OCI-M1 (cell line): ENCODE measurements at places on chromosomes 3 and 15.

- DNase-seq, result no peak
These were observed 8.6 kb upstream of the NR2F2 start for GRCh38 chr15:96321639-96322535.

DNA sequence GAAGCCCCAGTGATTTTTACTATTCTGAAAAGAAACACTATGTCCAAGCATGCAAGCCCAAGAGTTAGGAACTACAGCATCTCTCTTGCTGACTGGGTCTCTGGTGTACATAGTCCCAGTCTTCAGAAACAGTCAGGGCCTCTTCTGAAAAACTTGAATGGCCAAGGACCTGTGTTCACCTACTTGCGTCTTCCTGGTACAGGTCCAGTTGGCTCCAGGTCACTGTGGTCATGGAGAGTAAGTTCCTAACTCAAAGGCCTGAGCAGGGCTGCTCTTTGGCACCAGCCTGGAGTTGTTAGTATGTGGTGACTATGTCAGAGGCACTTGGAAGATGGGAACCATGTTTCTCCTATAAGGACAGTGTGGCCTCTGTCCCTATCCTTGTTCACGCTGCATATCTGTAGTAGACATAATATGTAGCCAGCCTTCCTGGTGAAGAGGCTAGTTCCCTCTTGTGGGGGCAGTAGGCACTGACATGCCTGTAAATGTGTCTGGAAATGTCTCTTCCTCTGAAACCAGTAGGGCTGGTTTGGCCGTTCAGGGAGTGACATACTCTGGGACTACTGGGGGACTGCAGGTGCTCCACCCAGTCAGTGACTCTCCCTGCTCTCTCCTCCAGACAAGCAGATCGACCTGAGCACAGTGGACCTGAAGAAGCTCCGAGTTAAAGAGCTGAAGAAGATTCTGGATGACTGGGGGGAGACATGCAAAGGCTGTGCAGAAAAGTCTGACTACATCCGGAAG is 2.6 kb upstream of the RBM15B start:
- peak; percentile 15 for DNase-seq

- no peak for DNase-seq
These were observed 48.4 kb downstream of the CHAC1 start for GRCh38 chr15:41001524-41002214.

GRCh38 chr3:34017757-34018156 is 219.3 kb downstream of the PDCD6IP start:
- DNase-seq, result no peak

DNA sequence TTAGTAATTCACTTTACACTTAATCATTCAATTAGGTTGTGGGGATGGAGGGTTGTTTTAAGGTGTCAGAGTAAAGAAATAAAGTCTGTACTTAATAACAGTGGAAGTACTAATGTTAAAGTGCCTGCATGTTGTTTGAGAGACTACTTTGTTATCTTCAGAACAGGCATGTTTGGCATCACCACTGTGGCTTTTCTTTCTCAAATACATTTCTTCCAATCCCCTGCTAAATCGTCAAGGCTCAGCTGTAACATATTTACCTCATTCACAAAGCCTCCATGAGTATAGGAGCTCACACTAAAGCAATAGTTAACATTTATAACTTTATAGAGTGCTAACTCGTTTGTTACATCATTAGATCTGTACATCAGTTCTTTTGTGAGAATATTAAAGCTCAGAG is 2.6 kb downstream of the TIMMDC1 start:
- DNase-seq, result peak; percentile 31

GRCh38 chr3:38108649-38109579 is 28.0 kb downstream of the ACAA1 start:
- DNase-seq, result peak; percentile 82

GRCh38 chr3:132416807-132417694 is at the start of gene DNAJC13:
Gene DNAJC13 (plus strand): TSS chr3:132417502. CDS start chr3:132434551, 17,049 bp downstream.
- DNase-seq, result peak; percentile 96

- DNase-seq, result no peak
These were observed 276.7 kb upstream of the RARB start for GRCh38 chr3:25151281-25151902.

GRCh38 chr3:66441129-66441528 is 59.7 kb downstream of the LRIG1 start:
- no peak for DNase-seq

DNA sequence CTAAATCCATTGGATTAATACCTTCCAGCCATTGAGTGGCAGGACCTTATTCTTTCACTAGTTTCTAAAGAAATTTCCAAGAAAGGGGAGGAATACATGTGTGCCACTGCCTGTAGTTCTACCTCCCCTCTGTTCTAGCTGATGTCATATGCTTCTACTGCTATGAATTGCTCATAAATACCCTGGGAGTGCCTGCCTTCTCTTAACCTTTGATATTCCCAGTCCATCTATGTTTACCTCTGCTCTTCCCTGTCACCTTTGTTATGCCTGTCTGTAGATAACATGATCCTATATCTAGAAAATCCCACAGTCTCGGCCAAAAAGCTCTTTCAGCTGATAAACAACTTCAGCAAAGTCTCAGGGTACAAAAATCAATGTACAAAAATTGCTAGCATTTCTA is 486.9 kb upstream of the ARRDC4 start:
- no peak for DNase-seq

DNA sequence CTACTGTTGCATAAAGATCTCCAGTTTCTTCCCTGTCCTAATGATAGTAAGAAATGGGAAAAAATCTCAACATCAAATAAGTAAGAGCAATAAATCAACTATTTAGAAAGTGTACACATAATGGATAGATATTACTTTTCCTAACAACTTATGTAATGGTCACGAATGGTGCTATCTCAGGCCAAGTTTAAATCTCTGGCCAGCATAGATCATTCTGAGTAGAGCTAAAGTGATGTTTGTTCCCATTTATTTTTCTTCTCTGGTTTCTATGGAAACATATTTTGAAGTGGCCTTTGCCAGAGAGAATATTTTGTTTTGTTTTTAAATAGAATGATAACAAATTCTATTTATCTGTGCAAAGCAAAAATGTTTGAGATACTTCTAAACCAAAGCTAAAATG is 249.7 kb upstream of the TTC14 start:
- DNase-seq, result no peak

DNA sequence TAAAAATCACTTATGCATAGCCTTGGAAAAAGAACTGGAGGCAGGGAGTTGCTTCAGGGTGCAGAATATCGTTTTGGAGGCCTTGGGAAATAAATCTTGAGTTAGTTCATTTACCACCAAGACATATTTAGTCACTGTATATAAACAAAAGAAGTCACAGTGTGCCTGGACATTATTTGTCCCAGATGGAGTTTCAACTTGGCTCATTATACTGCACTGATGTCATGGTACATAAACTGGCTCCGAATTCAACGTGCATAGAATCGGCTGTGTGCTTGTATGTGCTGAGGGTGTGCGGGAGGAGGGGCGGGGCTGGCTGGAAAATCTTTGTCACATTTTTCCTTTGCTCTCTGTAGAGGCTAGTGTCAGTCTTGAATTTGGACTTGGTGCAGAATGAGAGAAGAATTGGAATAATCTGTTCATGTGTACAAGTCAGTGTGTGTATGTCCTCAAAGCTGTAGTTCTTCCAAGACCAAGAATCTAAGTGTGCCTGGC is 86.6 kb downstream of the FNDC3B start:
- no peak for DNase-seq

DNA sequence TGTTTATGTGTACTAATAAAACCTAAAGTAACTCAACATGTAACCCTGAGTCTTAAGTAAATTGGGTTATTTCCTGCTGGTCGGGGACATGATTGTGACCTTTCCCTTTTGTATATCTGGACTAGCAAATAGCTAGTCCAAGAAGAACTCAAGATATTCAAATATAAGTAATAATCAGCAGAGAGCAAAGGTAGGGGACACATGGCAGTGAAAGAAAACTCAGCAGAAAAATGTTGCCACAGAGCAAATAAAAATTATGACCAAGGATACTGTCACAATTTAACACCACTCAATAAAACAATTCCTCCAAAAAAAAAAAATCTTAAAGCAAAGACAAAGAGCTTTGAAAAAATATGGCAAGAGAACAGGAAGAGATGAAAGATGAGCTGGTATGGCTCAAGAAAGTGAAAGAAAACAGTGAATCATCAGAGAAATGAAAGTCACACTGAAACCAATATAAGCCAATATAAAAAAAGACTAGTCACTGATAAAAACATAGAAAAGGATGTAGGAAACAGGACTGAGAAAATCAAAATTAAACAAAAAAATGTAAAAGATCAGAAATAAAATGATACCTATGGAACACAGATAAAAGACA is 43.4 kb downstream of the HLTF start:
- peak; percentile 40 for DNase-seq

DNA sequence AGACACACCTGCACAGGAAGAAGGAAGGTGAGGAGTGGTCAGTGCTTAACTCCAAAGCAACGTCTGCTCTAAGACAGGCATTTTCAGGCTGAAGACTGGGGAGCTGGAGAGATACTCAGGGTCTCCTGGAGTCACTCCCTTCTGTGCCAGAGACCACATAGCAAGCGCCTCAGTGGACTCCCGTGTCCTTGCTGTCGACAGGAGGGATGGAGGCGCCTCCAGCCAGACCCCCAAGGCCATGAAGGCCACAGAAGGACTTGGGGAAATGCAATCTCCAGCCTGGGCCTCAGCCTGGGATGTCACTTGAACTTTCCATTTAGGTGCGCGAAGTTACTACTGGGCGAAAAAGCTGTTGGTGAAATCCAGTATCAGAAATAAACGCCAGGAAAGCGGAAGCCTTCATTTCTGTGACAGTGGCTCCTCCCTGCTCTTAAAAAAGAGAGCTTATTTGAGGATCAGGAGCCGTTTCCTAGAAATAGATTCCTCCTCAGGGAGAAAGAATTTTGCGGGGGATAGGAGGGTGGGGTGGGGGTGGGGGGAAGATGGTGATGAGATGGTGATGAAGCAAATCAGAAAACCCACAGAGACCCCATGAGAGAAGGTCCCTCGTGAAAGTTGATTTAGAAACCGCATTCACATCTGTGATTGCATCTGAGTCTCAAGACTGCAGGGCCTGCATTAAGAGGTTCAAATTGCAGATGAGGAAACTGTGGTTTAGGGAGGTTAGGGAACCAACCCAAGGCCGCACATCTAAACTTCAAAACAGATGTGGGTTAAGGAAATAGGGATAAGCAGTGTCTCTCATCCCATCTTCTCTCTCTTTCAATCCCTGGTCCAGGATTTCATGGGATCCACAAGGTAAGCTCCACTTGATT is 78.8 kb downstream of the ATP2B2 start:
- peak; percentile 47 for DNase-seq

- no peak for DNase-seq
These were observed 420.5 kb upstream of the NAALADL2 start for GRCh38 chr3:174438501-174439145.

DNA sequence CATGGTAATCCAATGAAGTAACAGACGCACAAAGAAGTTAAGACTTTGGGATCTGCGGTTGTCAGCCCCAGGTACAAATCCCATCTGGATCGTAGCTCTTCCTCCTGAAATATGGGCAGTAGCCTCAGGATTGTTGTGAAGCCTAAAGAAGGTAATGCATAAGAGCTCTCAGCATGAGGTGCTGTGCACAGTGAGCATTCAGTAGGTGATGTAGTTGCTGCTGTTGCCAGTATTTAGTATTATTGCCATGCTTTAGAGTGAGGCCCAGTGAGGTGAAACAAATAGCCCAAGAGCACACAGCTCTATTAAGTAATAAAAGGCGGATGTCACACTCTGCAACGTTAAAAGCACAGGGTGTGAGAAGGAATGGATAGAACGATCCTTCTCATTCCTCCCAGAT is 225.7 kb downstream of the GABRG3 start:
- no peak for DNase-seq

- DNase-seq, result no peak
These were observed 1114.0 kb upstream of the GBE1 start for GRCh38 chr3:82875401-82875800.

- no peak for DNase-seq
These were observed 963.4 kb downstream of the MCTP2 start for GRCh38 chr15:95194746-95195145.

- no peak for DNase-seq
These were observed 120.8 kb downstream of the DNAH12 start for GRCh38 chr3:57423335-57423734.

- no peak for DNase-seq
These were observed 213.7 kb downstream of the FOXP1 start for GRCh38 chr3:71369701-71370391.

- DNase-seq, result no peak
These were observed 384.6 kb upstream of the RORA start for GRCh38 chr15:61613729-61614128.

- peak; percentile 36 for DNase-seq
These were observed 32.3 kb downstream of the C3orf62 start for GRCh38 chr3:49244581-49245205.

- DNase-seq, result no peak
These were observed 795.0 kb downstream of the ROBO1 start for GRCh38 chr3:78972617-78973301.

GRCh38 chr3:153749070-153749610 is 372.1 kb upstream of the ARHGEF26 start:
- no peak for DNase-seq
